NCI-H345 (cell line): ENCODE measurements at places on chromosomes 5 and 9.

DNA sequence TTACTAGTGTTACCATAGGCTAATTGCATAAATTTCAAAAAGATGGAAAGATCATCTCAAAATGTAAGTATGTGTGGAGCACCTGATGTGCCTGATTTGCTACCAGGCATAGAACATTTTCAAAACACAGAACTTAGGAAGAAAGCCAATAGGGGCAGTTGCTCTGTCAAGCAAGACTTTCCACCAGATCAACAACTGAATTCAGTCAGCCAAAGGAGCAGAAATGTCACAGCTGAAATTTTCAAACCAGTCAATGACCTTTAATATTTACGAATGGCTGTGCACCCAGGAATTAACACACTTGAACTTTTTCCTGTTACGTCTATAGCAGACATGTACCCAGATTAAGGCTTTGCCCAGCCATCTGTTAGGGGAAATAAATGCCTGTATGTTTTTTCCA lies 452.8 kb upstream of the PTGER4 start:
- DNase-seq: no peak

DNA sequence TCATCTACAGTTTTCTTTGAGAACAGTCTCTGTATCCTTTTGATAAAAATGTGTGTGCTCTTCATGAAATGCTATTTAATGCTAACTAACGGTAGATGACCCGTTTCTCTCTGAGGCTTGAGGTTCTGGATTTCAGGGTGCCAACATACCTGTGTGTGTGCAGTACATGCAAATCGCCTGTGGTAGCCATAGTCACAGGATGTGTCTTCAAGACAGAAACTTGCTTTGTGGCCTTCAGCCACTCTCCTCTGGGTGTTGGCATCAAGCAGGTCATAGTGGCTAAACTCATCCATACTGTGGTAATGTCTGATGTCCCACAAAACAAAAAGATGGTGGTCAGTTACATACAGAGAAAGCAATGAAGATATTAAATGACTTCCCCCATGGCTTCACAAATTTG lies 4.2 kb downstream of the LOX start:
- no peak for DNase-seq

GRCh38 chr5:133508845-133509741 lies 103.2 kb downstream of the FSTL4 start:
- no peak for DNase-seq

GRCh38 chr5:83145882-83146331 lies 68.6 kb downstream of the XRCC4 start:
- DNase-seq: no peak

DNA sequence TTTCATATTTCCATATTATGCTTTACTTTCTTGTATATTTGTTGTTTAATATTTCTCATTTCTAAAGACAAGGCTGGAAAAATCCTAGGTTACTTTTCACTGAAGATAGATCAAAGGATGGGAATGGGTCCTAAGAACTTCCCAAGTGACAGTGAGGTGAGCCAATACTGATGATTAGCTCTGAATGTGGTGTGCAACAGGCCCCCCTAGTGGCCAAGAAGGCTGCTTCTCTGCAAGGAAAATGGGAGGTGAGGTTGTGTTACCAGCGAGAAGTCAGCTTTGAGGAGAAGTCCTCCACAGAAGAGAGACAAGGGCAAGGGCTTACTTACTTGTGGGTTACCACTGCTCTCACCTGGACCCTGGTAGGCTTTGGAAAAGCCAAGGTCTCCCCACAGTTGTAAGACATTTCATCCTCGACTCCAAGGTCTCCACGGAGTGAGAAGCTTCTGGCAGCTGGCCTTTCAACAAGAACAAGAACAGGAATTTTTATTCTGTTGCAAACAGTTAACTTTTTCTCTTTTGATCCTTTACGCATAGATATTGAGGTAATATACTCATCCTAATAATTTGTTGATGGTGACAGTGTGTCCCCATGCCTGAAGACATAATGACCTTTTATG lies 69.9 kb downstream of the MAMDC2 start:
- peak; percentile 50 for DNase-seq

DNA sequence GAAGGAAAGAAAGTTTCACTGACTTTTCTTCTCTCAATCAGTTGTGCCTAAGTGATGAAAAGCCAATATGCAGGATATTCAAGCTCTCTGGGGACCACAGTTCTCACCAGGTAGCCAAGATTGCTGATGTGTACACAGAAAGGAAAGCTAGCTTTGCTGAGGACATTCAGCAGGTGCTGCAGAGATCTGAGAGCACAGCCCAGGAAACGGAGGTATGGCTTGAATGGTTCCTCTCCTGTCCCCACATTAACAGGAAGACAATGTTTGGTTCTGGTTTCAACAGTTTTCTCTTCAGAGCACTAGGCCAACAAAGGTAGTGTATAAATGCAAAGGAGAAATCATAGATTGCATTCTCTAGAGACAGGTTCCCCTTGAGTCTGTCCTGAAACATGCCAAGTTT lies 69.6 kb downstream of the PTPDC1 start:
- DNase-seq: no peak

DNA sequence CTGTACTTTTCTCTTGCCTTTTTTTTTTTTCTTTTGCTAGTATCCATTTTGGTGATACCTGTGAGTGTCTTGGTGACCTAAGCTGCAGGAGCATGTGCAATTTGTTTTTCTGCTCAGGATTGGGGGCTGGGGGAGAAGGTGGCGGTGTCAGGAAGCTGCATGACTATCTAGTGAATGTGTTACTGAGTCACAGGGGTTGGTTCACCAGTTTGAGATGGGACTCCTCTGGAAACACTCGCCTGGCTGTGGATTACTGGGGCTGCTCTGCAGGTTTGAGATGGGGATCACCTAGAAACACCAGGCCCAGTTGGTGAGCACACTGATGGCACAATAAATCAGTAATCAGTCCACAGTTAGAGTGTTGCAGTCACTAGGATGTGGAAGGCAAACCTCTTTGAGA lies 447.9 kb downstream of the SPATA31D1 start:
- DNase-seq: no peak

DNA sequence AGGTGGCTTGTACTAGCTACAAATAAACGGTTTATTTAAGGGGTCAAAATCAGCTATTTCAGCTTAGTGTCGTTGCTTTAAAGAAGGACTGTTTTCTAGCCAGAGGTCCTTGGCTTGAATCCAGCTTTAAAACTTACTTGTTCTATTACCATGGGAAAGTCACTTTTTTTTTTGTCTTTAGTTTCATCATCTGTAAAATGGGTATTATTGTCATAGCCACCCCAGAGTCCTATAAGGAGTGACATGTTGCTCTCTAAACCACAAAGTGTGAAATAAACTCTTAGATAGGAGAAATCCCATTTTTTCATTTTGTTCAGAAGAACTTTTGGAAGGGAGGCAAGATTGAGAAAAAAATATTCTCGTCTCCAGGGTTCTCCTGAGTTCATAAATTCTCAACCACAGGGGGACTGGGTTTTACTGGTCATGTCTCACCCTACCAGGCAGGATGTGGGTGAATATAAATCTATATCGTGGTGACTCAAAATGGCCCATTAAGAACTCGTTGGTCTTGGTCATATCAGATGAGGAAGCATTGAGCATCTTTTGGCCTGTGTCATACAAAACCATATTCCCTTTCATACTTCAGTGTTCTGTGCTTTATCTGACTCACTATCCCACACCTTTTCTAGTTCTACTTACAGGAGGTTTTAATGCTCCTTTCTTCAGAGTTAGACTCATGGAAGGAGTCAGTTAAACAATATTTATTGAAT lies 202.7 kb upstream of the NR3C1 start:
- DNase-seq: no peak

DNA sequence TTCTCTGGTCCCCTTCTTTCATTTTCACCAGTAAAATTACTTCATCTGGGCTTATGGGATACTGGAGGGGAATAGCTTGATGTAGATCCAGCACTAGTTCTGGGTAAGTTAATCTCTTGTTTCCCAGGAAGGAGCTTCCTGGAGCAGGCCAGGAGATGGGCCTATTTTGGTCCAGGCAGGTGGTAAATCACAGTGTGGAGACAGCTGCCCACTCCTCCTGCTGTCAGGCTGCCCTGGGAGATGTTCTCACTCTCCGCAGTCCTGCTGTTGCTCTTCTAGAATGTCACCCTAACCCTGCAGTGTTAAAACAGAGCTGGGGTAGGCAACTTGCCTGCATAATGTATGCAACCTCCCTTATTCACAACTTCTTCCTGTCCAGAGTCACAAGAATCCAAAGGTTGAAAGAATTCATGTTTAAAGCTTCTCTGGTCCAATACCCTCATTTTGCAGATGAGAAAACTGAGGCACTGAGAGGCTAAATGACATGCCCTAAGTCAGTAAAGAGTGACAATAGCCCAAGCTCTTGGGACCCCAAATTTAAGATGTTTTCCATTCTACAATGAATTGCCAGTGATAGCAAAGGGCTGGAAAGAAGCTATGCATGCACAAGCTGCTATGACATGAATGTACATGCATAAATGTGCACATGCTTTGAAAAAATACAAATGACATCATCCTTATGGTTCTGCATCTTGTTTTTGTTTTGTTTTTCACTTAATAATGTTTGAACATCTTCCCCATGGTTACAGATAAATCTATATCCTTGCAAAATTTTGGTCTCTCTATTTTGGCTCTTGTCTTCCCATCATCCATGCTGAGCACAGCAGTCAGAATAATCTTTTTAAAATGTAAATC lies 71.8 kb upstream of the ADRA1B start:
- DNase-seq: no peak

DNA sequence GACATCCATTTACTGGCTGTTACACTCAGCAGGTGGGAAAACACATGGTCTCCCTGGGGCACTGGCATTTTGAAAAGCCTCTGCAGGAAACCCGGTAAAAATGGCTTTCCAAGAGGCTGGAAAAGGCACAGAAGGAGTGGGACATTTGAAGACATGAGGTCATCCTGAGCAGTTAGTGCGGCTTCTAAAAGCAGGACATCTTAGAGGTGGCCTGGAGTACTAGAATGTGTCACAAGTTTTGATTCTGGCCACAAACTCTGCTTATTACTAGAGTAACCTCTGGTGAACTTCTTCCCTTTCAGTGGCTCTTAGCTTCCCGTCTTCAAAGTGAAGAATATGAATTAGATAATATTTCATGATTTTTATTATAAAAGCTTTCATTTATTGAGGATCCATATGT lies 423.0 kb upstream of the BRINP1 start:
- no peak for DNase-seq

GRCh38 chr9:113568571-113569321 lies 105.2 kb downstream of the RGS3 start:
- DNase-seq: peak; percentile 64

- DNase-seq: no peak
These were observed 33.9 kb upstream of the RAD23B start for GRCh38 chr9:107249131-107249533.

DNA sequence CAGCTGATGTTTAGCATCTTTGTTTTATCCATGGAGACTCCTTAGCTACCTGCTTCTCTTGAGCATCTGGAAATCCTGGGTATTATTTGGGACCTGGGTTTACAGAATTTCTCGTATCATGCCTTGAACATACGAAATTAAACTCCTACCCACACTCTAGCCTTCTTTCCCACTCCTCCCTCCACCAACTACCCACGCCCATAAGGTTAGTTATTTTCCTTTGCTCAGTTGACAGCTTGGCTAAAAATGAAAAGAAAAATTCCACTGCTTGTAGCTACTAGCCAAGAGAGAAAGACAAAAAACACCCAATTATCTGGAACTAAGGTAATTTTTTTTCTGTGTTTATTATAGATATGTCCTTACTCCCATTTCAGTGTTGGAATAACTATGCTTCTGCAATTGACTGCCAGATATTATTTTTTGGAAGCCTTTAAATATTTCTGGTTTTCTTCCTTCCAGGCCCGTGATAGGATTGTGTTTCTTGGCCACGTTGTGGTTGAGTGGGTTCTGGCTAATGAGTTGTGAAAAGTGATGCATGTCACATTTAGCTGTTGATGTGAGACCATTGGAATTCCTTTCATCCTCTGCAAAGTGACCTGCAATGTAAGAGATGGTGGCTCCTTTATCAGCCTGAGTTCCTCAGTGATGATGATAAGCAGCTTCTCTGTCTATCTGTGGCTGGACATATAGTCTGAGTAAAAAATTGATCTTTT lies 308.1 kb downstream of the LRRC70 start:
- no peak for DNase-seq

GRCh38 chr9:114115654-114116125 lies 16.6 kb upstream of the KIF12 start:
- no peak for DNase-seq

DNA sequence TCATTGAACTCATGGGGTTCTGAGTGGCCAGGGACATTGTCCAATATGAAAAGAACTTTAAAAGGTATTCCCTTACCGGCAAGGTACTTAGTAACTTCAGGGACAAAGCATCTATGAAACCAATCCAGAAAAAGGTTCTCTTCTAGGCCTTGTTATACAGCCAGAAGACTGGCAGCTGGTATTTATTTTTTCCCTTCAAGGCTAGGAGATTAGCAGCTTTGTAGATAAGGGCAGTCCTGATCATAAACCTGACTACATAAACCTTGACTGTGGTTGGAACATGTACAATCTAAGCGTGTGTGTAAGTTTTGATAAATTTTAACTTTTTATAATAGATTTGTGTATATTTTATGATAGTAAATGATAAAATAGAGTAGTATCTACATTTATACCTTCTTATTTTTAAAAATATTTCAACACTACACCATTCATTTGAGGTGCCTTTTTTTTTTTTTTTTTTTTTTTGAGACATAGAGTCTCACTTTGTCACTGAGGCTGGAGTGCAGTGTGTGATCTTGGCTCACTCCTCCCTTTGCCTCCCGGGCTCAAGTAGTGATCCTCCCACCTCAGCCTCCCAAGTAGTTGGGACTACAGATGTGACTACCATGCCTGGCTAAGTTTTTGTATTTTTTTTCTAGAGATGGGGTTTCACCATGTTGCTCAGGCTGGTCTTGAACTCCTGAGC lies 24.5 kb downstream of the RANBP17 start:
- DNase-seq: no peak

DNA sequence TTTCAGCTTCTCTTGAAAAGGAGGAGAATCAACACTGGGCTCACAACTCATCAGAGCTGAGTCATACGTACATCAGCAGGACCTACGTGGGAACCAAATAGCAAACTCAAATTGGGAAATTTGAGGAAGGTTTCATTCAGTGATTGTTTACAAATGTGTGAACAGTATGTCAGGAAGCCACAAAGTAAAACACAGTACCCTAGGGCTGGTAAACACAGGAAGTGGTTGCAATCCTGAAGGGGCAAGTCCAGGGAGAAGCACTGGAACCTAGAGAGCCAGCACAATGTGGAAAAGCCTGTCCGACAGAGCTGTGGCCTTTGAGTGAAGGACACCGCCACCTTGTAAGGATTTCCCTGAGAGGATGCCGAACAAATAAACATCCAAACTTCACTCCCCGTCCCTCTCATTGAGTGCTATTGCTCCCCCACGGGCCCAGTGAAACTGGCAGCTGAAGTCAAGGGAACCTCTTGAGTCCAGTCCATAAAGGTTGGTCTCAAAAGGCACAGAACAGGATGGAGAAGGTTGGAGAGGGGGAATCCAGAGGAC lies 26.7 kb upstream of the RICTOR start:
- no peak for DNase-seq
